Neural crest cell (in vitro differentiated cells): ENCODE measurements at places on chromosomes 13 and 19. TPM values are rescaled to one million over a fixed set of nuclear protein-coding genes. Genes with fewer than 3 reads are reported as not detected.

GRCh38 chr13:30346789-30347167 is 39.4 kb upstream of the KATNAL1 start:
- DNase-seq: no peak
- H3K4me3 ChIP-seq: no peak overlapping the region
- H3K4me1 ChIP-seq: no peaks in the 10 kb centered on the region
- H3K36me3 ChIP-seq: no peaks in the 10 kb centered on the region

- H3K27ac ChIP-seq: peak overlapping the region; percentile 30
- peaks cover 8% of the 10 kb centered on the region for H3K27me3 ChIP-seq
- peaks cover 13% of the 10 kb centered on the region for H3K4me1 ChIP-seq
- DNase-seq: no peak
Measured at GRCh38 chr19:7188698-7189629, 105.2 kb downstream of the INSR start.

DNA sequence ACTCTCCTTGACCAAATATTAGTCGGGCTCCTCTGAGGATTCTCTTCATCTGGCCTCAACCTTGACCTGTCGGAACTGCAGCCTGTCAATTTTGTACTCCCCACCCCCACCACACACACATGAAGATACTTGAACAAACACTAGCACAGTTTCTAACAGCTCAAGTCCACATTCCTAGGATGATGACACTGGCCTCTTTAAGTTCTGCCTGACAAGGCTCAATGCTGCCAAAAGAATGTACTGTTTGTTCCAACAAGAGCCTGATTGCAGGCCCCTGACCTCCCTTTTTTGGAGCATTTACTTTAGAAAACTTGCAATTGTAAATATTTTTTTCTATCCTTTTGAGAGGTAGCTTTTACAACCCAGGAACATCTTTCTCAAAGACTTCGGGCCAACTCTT is 169.2 kb upstream of the IRS2 start:
- peaks cover 3% of the 10 kb centered on the region for H3K36me3 ChIP-seq
- no peak overlapping the region for H3K4me3 ChIP-seq
- H3K27me3 ChIP-seq: peaks cover 60% of the 10 kb centered on the region
- H3K27ac ChIP-seq: peak overlapping the region; percentile 55

DNA sequence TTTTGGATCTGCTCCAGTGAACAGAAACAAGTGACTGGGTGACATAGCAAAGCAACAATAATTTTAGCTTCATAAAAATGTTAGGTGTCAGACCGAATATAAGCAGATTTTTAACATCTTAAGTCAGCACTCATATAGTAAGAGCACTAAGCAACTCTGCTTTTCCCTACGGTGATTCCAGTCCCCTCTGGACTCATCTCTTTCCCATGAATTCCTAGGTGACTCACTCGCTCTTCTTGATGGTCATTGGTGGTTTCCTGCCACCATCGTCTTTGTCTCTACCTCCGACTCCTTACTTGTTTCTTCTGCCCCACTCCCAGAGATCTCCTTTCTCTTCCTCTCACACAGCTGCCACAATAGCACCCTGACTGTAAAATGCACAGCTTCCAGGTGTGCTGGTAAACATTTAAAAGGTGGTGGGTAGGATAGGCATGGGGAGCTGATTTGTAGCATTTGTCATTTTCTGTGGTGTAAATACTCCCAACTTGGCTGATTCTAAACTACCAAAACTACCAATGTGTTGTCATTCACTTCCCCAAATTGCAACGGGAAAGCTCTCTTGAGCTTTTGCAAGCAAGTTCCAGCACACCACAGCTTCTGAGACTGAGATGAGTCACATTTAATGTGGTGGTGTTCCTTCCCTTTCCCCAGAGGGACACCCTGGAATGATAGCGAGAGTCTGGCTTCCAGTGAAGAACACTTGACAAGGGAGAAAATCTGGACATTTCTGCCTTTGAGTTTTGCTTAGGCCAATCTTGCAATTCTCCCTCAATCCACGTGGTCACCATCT is 42.8 kb upstream of the CLDN10 start:
- H3K4me3 ChIP-seq: no peak overlapping the region
- no peaks in the 10 kb centered on the region for H3K4me1 ChIP-seq
- no peaks in the 10 kb centered on the region for H3K36me3 ChIP-seq
- peaks cover 3% of the 10 kb centered on the region for H3K27me3 ChIP-seq

DNA sequence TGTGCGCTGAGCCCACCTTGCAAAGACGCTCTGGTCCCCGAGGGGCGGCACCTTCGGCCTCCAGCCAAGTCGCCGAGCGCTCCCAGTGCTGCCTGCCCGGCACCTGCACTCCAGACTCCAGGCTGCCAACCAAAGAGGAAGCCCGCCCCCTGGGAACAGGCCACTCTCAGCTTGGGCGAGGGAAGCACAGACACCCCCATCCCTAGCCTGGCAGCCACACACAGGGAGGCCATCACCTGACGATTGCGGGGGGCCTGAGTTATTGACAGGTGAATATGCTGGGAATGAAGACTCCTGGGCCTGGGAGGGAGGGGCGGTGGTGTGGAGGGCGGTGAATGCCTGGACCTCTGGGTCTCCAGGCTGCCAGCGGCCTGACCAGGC is 10.3 kb upstream of the ZNF492 start:
- H3K27me3 ChIP-seq: no peaks in the 10 kb centered on the region
- peaks cover 7% of the 10 kb centered on the region for H3K36me3 ChIP-seq
- DNase-seq: no peak
- no peaks in the 10 kb centered on the region for H3K4me1 ChIP-seq
- no peak overlapping the region for H3K27ac ChIP-seq
- H3K4me3 ChIP-seq: no peak overlapping the region

- no peak for DNase-seq
- H3K27me3 ChIP-seq: peaks cover 69% of the 10 kb centered on the region
- peak overlapping the region; percentile 74 for H3K4me3 ChIP-seq
- H3K4me1 ChIP-seq: peaks cover 46% of the 10 kb centered on the region
- no peaks in the 10 kb centered on the region for H3K36me3 ChIP-seq
- H3K27ac ChIP-seq: no peak overlapping the region
Measured at GRCh38 chr19:40600570-40601133, 517 bp upstream of the LTBP4 start.

- DNase-seq: no peak
- no peaks in the 10 kb centered on the region for H3K36me3 ChIP-seq
- peaks cover 2% of the 10 kb centered on the region for H3K4me1 ChIP-seq
- H3K27ac ChIP-seq: no peak overlapping the region
Measured at GRCh38 chr19:54252845-54253244, 4.2 kb downstream of the LILRB5 start.

DNA sequence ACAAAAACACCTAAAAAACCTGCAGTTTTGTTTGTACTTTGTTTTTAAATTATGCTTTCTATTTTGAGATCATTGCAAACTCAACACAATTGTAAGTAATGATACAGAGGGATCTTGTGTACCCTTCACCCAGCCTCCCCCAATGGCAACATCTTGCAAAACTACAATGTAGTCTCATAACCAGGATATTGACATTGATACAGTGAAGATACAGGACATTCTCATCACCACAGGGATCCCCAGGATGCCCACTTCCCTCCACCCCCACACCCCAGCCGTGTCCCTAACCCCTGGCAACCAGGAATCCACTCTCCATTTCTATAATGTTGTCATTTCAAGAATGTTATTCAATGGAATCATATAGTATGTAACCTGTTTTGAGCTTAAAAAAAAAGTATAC is 10.3 kb upstream of the C5AR2 start:
- H3K4me3 ChIP-seq: no peak overlapping the region
- no peaks in the 10 kb centered on the region for H3K4me1 ChIP-seq
- peaks cover 8% of the 10 kb centered on the region for H3K27me3 ChIP-seq
- no peak for DNase-seq

DNA sequence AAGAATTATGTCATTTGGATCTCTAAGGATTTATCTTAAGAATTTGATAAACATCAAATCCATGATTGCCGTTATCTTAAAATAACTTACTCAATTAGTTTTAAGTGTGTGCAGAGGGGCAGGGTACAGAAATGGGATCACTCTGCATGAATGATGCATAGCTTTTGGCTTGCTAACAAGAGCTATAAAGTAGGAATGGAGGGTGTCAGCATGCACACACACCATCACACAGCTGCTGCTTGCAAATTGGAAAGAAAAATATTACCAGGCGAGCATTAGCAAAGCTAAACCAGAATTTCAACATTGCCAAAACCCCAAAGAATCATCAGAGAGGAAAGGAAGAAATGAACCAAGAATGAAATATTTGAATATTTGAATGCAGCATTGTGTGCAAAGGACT is 580.6 kb downstream of the LMO7 start:
- H3K4me3 ChIP-seq: no peak overlapping the region
- DNase-seq: no peak
- no peaks in the 10 kb centered on the region for H3K4me1 ChIP-seq

DNA sequence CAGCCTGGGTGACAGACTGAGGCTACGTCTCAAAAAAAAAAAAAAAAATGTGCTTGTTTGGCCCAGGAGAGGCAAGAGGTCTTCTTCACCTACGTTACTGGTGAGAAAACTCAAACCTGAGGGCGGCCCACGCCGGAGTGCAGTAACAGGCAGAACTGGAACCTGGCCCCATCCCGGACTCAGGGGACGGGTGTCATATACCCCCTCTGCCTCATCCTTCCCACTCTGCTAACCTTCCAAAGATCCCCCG is 414 bp upstream of the ADAT3 start:
- H3K4me3 ChIP-seq: peak overlapping the region; percentile 88
- H3K27ac ChIP-seq: no peak overlapping the region
- DNase-seq: no peak
- H3K36me3 ChIP-seq: no peaks in the 10 kb centered on the region

DNA sequence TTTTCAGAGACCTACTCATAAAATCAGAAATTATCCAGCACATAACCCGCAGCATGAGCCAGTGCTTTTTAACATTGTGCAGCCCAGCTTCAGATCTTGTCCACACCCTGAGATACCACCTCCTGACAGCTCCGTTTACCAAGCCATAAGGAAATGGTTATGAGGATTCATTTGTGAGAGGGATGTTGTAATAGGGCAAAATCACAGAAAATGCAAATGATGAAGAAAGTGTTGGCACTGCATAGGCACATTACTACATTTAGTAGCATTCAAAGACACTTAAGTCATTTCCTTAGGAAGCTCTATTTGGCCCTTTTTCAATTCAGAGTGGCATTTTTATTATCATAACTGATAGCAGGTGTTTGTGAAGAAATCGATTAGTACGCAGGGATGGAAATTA is 277.5 kb downstream of the DNAJC15 start:
- H3K4me3 ChIP-seq: no peak overlapping the region
- no peaks in the 10 kb centered on the region for H3K27me3 ChIP-seq
- no peak overlapping the region for H3K27ac ChIP-seq

- H3K36me3 ChIP-seq: peaks cover 6% of the 10 kb centered on the region
- no peak for DNase-seq
- peaks cover 4% of the 10 kb centered on the region for H3K4me1 ChIP-seq
- no peak overlapping the region for H3K4me3 ChIP-seq
- no peaks in the 10 kb centered on the region for H3K27me3 ChIP-seq
- no peak overlapping the region for H3K27ac ChIP-seq
Measured at GRCh38 chr13:105573136-105573535, 962.3 kb downstream of the EFNB2 start.

GRCh38 chr19:33245948-33246708 is 20.5 kb upstream of the SLC7A10 start:
- DNase-seq: no peak
- peaks cover 3% of the 10 kb centered on the region for H3K27me3 ChIP-seq
- H3K27ac ChIP-seq: no peak overlapping the region
- no peaks in the 10 kb centered on the region for H3K4me1 ChIP-seq
- no peak overlapping the region for H3K4me3 ChIP-seq
- no peaks in the 10 kb centered on the region for H3K36me3 ChIP-seq

DNA sequence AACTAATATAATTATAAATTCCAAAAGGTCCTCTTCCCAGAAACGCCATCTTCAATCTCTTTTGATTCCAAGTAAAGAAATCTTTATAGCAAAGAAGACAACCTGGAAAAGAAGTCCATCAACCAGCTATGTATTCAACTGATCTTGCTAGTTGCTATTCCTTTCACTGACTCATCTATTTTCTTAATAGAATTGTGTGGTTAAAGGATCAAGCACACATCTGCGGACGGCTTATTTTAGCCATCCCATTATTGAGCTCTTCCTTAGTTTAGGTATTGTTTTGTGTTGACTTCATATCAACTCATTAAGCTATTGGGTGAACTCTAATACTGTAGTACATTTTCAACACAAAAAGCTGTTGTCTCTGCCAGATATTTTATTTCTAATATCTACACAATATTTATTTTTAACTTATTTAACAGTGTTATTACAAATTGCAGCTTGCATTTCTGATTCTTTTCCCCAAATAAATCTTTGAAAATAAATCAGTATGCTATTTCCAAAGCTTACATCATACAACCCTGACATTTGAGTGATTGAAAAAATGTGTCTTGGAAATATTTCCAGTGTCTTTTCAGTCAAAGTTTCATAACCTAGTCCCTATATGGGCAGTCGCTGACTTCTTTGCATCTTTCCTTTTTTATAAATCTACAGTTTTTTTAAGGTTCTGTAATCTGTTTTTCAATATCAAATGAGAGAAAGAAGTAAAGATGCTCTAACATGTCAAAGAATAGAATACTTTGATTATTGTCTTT is 158.8 kb upstream of the SPRY2 start:
- no peaks in the 10 kb centered on the region for H3K36me3 ChIP-seq
- H3K27me3 ChIP-seq: no peaks in the 10 kb centered on the region
- H3K27ac ChIP-seq: no peak overlapping the region
- H3K4me3 ChIP-seq: no peak overlapping the region
- DNase-seq: no peak
- H3K4me1 ChIP-seq: no peaks in the 10 kb centered on the region

GRCh38 chr19:7522923-7523667 is 671 bp downstream of the MCOLN1 start:
- H3K27me3 ChIP-seq: peaks cover 5% of the 10 kb centered on the region
- H3K4me3 ChIP-seq: peak overlapping the region; percentile 80
- DNase-seq: no peak
- H3K4me1 ChIP-seq: peaks cover 17% of the 10 kb centered on the region

GRCh38 chr19:48768994-48769713 is 13.8 kb downstream of the FGF21 start:
- H3K4me1 ChIP-seq: no peaks in the 10 kb centered on the region
- peaks cover 34% of the 10 kb centered on the region for H3K27me3 ChIP-seq
- no peak overlapping the region for H3K27ac ChIP-seq
- no peaks in the 10 kb centered on the region for H3K36me3 ChIP-seq
- no peak overlapping the region for H3K4me3 ChIP-seq

- no peak overlapping the region for H3K27ac ChIP-seq
- peaks cover 24% of the 10 kb centered on the region for H3K27me3 ChIP-seq
- peaks cover 24% of the 10 kb centered on the region for H3K4me1 ChIP-seq
Measured at GRCh38 chr19:44807162-44807561, 1.7 kb upstream of the BCAM start.

DNA sequence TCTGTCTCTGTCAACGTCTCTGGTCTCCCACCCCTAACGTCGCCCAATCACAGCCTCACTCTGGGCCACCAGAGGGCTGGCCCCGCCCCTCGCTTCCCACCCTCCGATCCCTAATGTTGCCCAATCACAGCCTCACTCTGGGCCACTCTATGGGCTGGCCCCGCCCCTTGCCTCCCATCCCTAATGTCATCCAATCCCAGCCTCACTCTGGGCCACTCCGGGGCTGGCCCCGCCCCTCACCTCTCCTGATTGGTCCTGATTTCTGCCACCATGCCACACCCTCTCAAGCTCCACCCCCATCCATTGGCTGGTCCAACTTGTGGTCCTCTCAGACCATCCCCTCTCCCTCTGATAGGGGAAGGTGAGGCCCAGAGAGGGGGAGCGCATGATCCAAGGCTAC is 24.9 kb downstream of the CELF5 start:
- H3K4me3 ChIP-seq: no peak overlapping the region
- H3K4me1 ChIP-seq: no peaks in the 10 kb centered on the region
- H3K27me3 ChIP-seq: peaks cover 36% of the 10 kb centered on the region
- no peak for DNase-seq
- H3K36me3 ChIP-seq: no peaks in the 10 kb centered on the region
- no peak overlapping the region for H3K27ac ChIP-seq

DMPK gene
- 114 and 118 TPM in 2 replicates for total RNA-seq

F2RL3 gene
- total RNA-seq: not detected in 2 replicates

ZNF578 gene
- total RNA-seq: 0.65 and 0.86 TPM in 2 replicates

STOML3 gene
- not detected in 2 replicates for total RNA-seq

PGLYRP2 gene
- not detected in 2 replicates for total RNA-seq
